ENCODE measurements at places on chromosomes 3 and 15. TPM values are rescaled to one million over a fixed set of nuclear protein-coding genes. Genes with fewer than 3 reads are reported as not detected.

- no peak for DNase-seq
- no peaks in the 10 kb centered on the region for H3K4me1 ChIP-seq
- H3K4me3 ChIP-seq, result no peak overlapping the region
- no peaks in the 10 kb centered on the region for H3K27me3 ChIP-seq
- H3K27ac ChIP-seq, result no peak overlapping the region
These were observed 36.0 kb downstream of the LEO1 start for GRCh38 chr15:51935466-51936104.

GRCh38 chr15:63968700-63969099 lies 77.6 kb downstream of the DAPK2 start:
- H3K4me3 ChIP-seq, result no peak overlapping the region
- peak overlapping the region; percentile 4 for H3K27ac ChIP-seq
- DNase-seq, result no peak
- no peaks in the 10 kb centered on the region for H3K36me3 ChIP-seq
- peaks cover 24% of the 10 kb centered on the region for H3K4me1 ChIP-seq

GRCh38 chr15:66720206-66721010 lies 18.4 kb downstream of the SMAD6 start:
- no peak overlapping the region for H3K4me3 ChIP-seq
- H3K36me3 ChIP-seq, result peaks cover 43% of the 10 kb centered on the region
- H3K27me3 ChIP-seq, result no peaks in the 10 kb centered on the region
- peak; percentile 39 for DNase-seq

GRCh38 chr3:45479621-45480035 lies 91.3 kb downstream of the LARS2 start:
- peaks cover 6% of the 10 kb centered on the region for H3K36me3 ChIP-seq
- H3K4me3 ChIP-seq, result no peak overlapping the region
- DNase-seq, result no peak
- H3K4me1 ChIP-seq, result no peaks in the 10 kb centered on the region
- no peaks in the 10 kb centered on the region for H3K27me3 ChIP-seq
- no peak overlapping the region for H3K27ac ChIP-seq

Gene CLDN11
- not detected for total RNA-seq

DNA sequence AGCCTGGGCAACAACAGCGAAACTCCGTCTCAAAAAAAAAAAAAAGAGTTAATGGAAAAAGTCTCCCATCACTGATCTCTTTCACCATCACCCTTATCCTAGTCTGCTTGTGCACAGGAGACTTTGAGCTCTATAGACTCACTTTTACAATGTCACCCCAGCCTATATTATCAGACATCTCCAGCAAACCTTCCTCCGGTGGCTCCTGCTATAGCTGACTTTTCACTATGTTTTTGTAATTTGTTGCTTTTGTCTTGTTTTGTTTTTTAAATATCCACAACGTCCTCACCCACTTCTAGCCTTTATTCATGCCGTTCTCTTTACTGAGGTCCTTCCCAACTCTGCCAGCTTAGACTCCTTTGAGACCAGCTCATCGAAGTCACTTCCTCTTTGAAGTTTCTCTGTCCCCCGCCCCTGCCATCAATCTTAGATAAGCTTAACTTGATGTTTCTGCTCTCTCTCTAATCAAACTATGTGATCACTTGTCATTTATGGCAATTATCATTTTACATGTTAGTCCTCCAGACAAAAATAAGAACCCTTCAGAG lies 82.7 kb upstream of the CHD2 start:
- H3K4me1 ChIP-seq, result peaks cover 17% of the 10 kb centered on the region
- H3K27me3 ChIP-seq, result no peaks in the 10 kb centered on the region
- no peak overlapping the region for H3K4me3 ChIP-seq
- DNase-seq, result no peak
- H3K36me3 ChIP-seq, result no peaks in the 10 kb centered on the region
- H3K27ac ChIP-seq, result no peak overlapping the region

DNA sequence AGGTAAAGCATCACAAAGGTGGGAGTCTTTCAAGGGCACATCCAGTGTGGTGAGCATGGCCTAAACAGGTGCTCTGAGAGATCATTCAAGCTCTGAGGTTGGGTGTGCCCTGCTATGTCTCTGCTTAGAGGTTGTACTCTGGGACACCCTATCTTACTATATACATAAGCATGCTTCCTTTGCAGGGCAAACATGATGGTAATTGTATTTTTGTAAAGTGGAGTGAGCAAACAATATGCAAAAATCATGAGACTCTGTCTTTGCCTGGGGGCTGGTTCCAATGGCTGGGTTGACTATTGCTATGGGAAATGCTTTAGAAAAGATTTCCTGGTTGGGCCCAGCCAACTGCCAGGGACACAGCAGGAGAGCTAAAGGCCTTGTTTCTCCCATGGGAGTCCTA lies 315.1 kb upstream of the TLE3 start:
- no peak for DNase-seq
- H3K27me3 ChIP-seq, result no peaks in the 10 kb centered on the region
- no peaks in the 10 kb centered on the region for H3K36me3 ChIP-seq
- no peak overlapping the region for H3K4me3 ChIP-seq

Gene GREM1
- total RNA-seq, result 13.0 TPM

GRCh38 chr15:61314427-61314826 lies 85.3 kb upstream of the RORA start:
- H3K27ac ChIP-seq, result no peak overlapping the region
- H3K36me3 ChIP-seq, result no peaks in the 10 kb centered on the region
- DNase-seq, result no peak
- no peaks in the 10 kb centered on the region for H3K27me3 ChIP-seq
- H3K4me3 ChIP-seq, result no peak overlapping the region

DNA sequence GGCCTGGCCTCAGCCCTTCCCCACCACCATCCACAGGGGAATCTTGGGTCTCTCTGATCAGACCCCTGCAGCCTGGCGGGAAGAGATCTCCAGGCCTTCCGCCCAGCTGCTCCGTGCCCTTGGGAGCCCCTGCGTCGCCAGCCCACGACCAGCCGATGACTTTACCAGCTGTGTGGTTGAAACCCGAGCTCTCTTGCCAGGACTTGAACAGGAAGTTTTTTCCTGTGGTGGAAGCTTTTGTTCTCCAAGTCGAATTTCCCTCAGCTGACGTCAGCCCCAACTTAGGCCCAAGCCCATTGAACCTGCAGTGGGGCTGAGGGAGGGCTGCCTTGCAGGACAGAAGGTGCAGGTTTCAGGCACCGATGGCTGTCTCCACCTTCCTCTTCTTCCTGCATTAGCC lies 51.7 kb upstream of the SMAD3 start:
- DNase-seq, result peak; percentile 78
- H3K27me3 ChIP-seq, result no peaks in the 10 kb centered on the region
- H3K36me3 ChIP-seq, result no peaks in the 10 kb centered on the region
- H3K4me1 ChIP-seq, result peaks cover 13% of the 10 kb centered on the region
- H3K27ac ChIP-seq, result no peak overlapping the region

- H3K4me3 ChIP-seq, result no peak overlapping the region
- peaks cover 5% of the 10 kb centered on the region for H3K4me1 ChIP-seq
- H3K36me3 ChIP-seq, result no peaks in the 10 kb centered on the region
These were observed 117.1 kb upstream of the GOLIM4 start for GRCh38 chr3:168212664-168213285.

DNA sequence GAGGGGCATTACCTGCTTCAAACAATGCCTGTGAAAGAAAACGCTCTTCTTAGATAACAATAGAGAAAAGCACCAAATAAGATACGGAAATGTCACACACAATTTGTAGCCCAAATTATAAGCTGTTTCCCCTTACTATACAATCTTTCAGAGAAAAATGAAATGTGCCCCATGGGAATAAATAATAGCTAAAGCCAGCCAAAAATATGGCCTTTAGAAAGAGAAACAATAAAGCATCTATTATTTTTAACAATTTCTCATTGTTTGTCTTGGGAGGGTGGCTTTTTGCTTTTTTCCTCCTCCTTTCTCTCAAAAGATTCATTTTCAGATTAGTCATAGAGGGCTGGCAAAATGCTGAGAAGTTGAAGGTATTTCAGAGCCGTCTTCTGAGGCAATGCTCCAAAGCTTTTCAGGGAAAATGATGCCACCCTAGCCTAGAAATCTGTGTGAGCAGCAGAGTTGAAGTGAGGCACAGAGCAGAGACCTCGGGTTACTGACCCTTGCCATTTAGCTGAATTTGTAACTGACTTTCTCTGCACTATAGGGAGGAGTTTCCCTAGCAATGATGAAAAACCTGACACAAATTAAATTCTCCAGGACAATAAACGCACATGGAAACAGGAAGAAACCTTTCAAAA lies 86.3 kb upstream of the PRICKLE2 start:
- H3K27ac ChIP-seq, result no peak overlapping the region
- no peak for DNase-seq
- no peaks in the 10 kb centered on the region for H3K27me3 ChIP-seq

Gene NEIL1
- 31.5 TPM for total RNA-seq

DNA sequence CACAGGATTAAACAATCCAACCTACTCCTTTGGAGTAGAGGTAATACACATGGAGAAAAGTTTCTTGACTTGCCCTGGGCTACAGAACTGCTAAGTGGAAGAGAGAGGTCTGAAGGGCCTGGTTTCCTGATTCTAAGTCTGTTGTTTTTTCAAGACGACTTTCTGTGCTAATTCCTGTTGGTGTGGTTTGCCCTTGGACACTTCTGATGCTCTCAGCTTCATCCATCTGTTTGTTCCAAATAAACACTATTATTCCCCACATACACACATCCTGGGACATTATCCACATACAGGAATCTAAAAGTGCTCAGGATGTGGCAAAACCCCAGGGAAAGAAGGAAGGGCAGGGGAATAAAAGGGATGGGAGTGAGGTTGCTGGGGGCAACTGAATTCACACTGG lies 393.5 kb upstream of the TBL1XR1 start:
- no peaks in the 10 kb centered on the region for H3K27me3 ChIP-seq
- no peaks in the 10 kb centered on the region for H3K36me3 ChIP-seq
- no peaks in the 10 kb centered on the region for H3K4me1 ChIP-seq

Gene VPS39
- 76.7 TPM for total RNA-seq

DNA sequence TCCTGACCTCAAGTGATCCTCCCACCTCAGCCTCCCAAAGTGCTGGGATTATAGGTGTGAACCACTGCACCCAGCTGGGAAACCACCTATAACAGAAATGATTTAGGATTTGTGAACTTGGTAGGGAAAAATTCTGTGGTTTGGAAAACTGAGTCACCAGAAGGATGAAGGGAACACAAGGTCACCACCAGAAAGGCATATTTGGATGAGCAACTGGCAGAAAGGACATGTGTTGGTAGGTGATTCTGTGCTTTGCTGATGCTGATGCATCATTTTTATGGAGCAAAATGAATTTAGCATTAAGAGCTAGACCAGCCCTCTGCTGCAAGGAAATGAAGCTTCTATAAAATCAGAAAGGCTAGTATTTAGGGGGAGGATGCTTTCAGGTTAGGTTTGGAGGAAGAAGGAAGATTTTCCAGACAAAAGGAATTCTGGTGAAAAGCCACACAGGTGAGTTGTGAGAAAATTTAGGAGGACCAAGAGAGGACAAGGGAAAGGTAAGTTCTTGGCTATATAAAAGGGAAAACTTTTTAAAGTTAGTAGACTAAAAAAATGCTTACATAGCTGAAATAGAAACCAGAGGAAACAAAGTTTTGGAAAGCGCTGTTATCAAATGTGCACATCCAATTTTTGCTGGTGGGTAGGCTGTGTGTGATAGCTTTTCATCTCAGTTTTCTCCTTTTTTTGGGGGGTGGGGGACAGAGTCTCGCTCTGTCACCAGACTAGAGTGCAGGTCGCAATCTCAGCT lies 3.6 kb downstream of the PXK start:
- H3K4me1 ChIP-seq, result peaks cover 59% of the 10 kb centered on the region
- H3K4me3 ChIP-seq, result no peak overlapping the region
- no peaks in the 10 kb centered on the region for H3K27me3 ChIP-seq
- no peaks in the 10 kb centered on the region for H3K36me3 ChIP-seq
- no peak for DNase-seq

Gene NR2E3
- total RNA-seq, result not detected

DNA sequence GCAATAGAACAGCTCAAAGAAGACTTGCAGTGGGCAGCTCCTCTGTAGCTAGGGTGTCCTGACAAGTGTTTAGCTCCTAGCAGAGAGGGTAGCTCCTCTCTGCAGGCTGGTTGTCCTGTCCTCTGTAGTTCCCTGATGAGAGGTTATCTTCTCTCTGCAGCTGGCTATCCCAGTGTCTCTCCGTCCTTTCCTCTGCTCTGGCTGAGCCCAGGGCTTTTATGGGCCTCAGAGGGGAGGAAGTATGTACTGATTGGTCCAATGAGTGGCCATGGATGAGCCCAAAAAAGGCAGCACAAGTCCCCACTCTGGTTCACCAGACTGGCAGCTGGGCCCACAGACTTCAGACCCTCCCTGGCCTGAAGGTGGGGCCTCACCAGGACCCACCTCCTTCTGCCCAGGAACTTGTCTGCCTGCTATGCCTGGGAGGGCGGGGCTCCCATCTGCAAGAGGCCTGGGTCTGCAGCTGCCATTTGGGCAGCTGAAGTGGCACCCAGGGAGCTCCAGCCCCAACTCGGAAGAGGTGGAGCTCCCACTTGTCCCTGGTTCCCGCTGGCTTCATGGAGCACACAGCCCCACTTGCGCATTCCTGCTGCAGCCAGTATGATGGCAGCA lies 27.2 kb upstream of the MEX3B start:
- H3K4me1 ChIP-seq, result no peaks in the 10 kb centered on the region
- H3K27ac ChIP-seq, result no peak overlapping the region
- H3K27me3 ChIP-seq, result peaks cover 12% of the 10 kb centered on the region
- no peak overlapping the region for H3K4me3 ChIP-seq
- H3K36me3 ChIP-seq, result no peaks in the 10 kb centered on the region
- no peak for DNase-seq

- peak overlapping the region; percentile 87 for H3K4me3 ChIP-seq
- DNase-seq, result peak; percentile 96
- H3K27ac ChIP-seq, result peak overlapping the region; percentile 98
- H3K36me3 ChIP-seq, result no peaks in the 10 kb centered on the region
These were observed 1.3 kb upstream of the USP3 start for GRCh38 chr15:63502843-63503738.
